SJSA1 (cell line): ENCODE measurements at places on chromosomes 4 and X. TPM values are rescaled to one million over a fixed set of nuclear protein-coding genes. Genes with fewer than 3 reads are reported as not detected.

Gene GLRA2
- not detected in 2 replicates for total RNA-seq

Gene CLGN
- 3.6 and 7.0 TPM in 2 replicates for total RNA-seq

GRCh38 chr4:101851672-101852071, 61.1 kb downstream of the BANK1 start:
- no peaks in the 10 kb centered on the region for H3K27me3 ChIP-seq
- no peak overlapping the region for H3K4me3 ChIP-seq
- H3K36me3 ChIP-seq, result no peaks in the 10 kb centered on the region
- H3K27ac ChIP-seq, result no peak overlapping the region

Gene NHS
- 1.3 and 2.6 TPM in 2 replicates for total RNA-seq

DNA sequence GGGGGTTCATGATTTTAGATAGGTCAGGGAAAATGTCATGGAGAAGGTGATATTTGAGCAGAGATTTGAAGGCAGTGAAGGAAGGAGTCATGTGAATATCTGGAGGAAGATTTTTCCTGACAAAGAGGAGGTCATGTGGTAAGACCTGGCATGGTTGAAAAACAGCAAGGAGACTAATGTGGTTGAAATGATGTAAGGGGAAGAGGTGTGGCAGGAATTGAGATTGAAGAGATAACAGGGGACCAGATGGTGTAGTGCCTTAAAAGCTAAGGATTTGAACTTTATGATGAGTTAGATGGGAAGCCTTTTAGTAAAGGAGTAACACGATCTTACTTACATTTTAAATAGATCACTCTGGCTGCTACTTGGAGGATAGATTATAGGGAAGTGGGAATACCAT, 210.9 kb downstream of the RTL9 start:
- H3K4me1 ChIP-seq, result no peaks in the 10 kb centered on the region
- no peak overlapping the region for H3K4me3 ChIP-seq
- DNase-seq, result no peak
- no peak overlapping the region for H3K27ac ChIP-seq

GRCh38 chr4:7750523-7750922, 189.1 kb downstream of the AFAP1 start:
- H3K27me3 ChIP-seq, result 0 out of 2 replicates have a peak, but pooled peaks cover 2% of the 10 kb centered on the region
- no peak for DNase-seq
- H3K4me1 ChIP-seq, result no peaks in the 10 kb centered on the region; the same call in 1 of the 2 replicates
- no peaks in the 10 kb centered on the region for H3K36me3 ChIP-seq
- H3K27ac ChIP-seq, result no peak overlapping the region

- H3K27ac ChIP-seq, result peak overlapping the region; percentile 97
- no peak overlapping the region for H3K4me3 ChIP-seq
- DNase-seq, result peak; percentile 94
- peaks cover 35% of the 10 kb centered on the region for H3K4me1 ChIP-seq
These were observed 552.4 kb upstream of the MAGEB2 start for GRCh38 chrX:29662759-29663503.

DNA sequence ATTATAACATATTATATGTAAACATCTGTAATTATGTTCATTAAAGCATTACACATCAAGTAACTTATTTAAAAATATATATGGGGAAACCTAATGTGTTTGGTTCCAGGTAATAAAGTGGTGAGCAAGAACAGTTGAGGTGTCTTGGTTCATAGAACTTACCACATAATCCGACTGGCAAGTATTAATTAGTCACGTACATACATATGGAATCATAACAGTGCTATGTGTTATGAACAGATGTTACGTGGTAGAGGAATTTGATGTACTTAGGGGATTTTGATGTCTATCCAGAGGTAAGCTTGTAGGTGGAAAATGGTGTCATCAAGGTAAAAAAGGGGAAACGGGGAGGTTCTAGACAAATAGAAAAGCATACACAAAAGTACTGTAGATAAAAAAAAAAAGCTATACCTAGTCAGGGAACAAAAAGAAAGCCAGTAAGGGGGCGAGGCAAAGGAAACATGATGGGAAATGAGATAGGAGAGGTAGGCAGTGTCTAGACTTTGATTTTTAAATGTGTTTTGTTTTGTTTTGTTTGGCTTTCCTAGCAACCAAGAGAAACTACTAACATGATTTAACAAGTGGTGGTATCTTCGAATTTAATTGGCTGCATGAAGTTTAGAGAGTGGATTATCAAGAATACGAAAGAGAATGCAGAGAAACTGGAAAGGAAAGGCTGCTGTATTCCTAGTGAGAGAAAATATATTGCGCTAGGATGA, 12.6 kb downstream of the DMD start:
- no peaks in the 10 kb centered on the region for H3K36me3 ChIP-seq
- peaks cover 26% of the 10 kb centered on the region for H3K4me1 ChIP-seq
- H3K27me3 ChIP-seq, result no peaks in the 10 kb centered on the region

DNA sequence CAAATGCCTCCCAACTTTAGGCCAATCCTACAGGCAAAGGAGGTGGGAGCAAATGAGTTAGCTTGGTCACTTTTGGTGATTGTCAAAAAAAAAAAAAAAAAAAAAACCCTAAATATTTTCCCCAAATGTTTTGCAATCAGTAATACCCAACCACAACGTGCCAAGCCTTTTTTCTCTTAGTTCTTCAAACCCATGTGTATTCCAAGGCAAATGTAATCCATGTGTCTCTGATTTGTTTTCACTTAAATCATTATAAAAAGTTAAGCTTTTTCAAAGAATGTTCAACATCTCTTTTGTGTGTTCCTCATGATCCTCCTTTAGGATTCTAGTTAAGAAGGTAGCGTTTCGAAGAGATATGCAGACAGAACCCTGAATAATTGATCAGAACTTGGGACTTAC, 328.4 kb downstream of the PAPSS1 start:
- no peak overlapping the region for H3K27ac ChIP-seq
- H3K27me3 ChIP-seq, result no peaks in the 10 kb centered on the region
- H3K4me1 ChIP-seq, result no peaks in the 10 kb centered on the region

GRCh38 chr4:146367347-146367746, 153.0 kb downstream of the REELD1 start:
- no peak overlapping the region for H3K4me3 ChIP-seq
- no peaks in the 10 kb centered on the region for H3K36me3 ChIP-seq
- H3K27ac ChIP-seq, result no peak overlapping the region
- H3K27me3 ChIP-seq, result no peaks in the 10 kb centered on the region; the same call in 1 of the 2 replicates
- H3K4me1 ChIP-seq, result no peaks in the 10 kb centered on the region
- DNase-seq, result no peak

GRCh38 chrX:85808217-85808616, 239.1 kb downstream of the CHM start:
- H3K27me3 ChIP-seq, result no peaks in the 10 kb centered on the region
- no peaks in the 10 kb centered on the region for H3K36me3 ChIP-seq
- no peak overlapping the region for H3K4me3 ChIP-seq
- DNase-seq, result no peak

- H3K4me1 ChIP-seq, result no peaks in the 10 kb centered on the region
- H3K27ac ChIP-seq, result no peak overlapping the region
- no peaks in the 10 kb centered on the region for H3K27me3 ChIP-seq
- H3K36me3 ChIP-seq, result no peaks in the 10 kb centered on the region
These were observed 262.5 kb upstream of the TEX13A start for GRCh38 chrX:105483011-105483410.

GRCh38 chr4:87044511-87045233, 109.9 kb downstream of the AFF1 start:
- DNase-seq, result no peak
- H3K27ac ChIP-seq, result no peak overlapping the region
- H3K4me1 ChIP-seq, result no peaks in the 10 kb centered on the region
- no peaks in the 10 kb centered on the region for H3K27me3 ChIP-seq
- H3K4me3 ChIP-seq, result no peak overlapping the region

DNA sequence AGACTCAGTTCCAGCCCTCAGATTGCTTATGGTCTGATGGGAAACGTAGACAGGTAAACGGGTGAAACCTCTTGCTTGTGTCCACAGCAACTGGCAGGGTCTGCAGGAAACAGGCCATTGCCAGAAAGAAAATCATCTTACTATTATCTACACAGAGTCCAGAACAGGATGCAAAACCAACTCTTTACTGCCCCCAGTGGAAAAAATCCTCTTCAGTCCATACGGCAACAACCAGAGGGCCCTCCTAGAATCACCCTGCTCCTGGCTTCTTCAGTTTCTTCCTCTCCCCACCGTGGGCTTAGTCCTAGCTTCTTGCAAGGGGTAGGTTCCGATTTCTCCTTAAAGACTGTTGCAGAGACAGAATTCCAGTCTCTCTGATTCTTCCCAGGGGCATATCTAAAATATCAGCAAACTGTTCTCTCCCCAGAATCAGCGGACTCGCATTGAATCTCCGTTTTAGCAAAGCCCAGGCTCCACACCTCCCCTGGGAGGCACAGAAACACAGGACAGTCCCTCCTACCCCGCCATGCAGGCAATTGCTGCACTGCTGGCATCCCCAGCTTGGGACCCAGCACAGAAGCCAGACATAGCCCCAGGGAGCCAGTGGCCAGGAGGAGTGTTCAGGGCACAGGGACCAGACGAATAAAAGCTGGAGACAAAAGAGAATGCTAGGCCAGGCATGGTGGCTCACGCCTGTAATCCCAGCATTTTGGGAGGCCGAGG, 41.0 kb upstream of the SH3RF1 start:
- H3K27ac ChIP-seq, result no peak overlapping the region
- H3K4me3 ChIP-seq, result no peak overlapping the region
- H3K27me3 ChIP-seq, result no peaks in the 10 kb centered on the region
- H3K4me1 ChIP-seq, result peaks cover 25% of the 10 kb centered on the region
- no peaks in the 10 kb centered on the region for H3K36me3 ChIP-seq

Gene KLHL4
- total RNA-seq, result 0.69 and 3.9 TPM in 2 replicates
